ENCODE measurements at places on chromosomes 1 and 21.
A peak's percentile ranks its signal among the peaks of the same experiment; 100 is the strongest.

DNA sequence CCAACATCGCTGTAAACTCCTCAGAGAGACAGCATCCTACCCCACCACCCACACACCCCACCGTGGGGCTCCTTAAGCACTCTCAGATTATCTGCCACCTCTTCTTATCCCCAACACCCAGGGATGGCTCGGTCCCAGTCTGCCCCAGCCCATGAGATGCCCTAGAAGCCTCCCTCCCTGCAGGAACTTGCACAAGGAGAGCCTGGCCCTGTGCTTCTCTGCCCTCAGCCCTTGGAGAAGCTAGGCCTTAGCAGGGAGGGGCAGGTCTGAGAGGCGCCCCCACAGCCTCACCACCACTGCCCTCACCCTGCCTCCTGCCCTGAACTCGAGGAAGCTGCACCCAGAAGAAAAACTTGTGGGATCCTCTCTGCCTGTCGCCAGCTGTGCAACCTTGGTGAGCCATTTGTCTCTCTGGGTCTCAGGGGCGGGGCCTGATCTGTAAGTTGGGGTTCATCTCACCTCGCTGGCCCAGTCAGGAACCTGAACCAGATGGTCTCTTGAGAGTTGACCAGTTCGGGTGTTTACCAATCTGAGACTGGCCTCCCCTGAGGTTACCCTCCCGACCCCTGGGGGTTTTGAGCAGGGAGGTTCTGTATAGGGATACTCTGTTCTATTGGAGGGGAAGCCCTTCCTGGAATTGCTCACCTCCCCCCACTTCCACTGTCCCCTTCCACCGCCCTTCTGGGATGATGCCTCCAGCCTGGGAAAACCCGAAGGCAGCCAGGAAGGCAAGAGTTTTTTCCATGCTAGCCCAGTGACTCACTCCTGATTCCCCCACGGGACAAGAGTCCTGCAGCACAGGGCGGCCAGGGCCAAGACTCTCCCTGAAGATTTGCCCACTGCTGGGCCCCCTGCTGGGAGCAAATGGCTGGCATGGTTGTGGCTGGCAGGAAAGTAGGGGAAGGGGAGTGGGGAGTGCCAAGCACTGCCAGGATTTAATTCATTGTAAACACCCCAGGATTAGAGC lies at the start of gene S100A3:
TSS of gene S100A3 (minus strand) at position 537 of the 967 bp plus-strand sequence. CDS start 773 bp downstream, outside the sequence.
- no peak for DNase-seq

GRCh38 chr1:100152271-100152670 lies 19.3 kb downstream of the TRMT13 start:
- DNase-seq: no peak

- no peak for DNase-seq
Measured at GRCh38 chr1:57461405-57461804, 37.5 kb upstream of the DAB1 start.

DNA sequence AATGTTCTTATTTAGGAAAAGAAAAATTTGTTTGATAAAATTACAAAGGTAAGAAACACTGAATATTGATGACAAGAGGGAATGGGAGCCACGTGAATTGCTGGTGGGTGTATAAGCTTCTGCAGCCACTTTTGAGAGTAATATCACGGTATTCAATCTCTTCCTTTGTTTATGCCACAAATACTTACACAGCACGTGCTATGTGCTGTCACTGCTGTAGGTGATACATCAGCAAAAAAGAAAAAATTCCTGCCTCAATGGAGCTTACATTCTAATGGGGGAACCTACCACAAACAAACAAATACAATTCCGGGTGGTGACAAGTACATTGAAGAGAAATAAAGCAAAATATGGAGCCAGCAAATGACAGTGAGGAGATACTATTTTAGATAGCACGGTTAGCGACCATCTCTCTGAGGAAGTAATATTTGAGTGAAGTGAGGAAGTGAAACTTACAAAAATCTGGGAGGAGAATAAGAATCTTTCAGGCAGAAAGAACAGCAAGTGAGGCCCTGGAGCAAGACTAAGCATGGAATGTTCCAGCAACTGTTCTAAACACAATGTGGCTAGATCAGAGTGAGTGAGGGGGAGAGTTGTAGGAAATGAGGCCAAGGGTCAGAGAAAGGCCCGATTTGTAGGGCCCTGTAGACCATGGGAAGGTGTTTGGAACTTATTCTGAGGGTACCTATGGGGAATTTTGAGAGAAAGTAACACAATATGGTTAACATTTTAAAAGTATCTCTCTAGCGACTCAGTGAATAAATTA lies 2.6 kb upstream of the FCRLB start:
- DNase-seq: no peak

GRCh38 chr1:58033311-58033710 lies 513.2 kb downstream of the OMA1 start:
- no peak for DNase-seq

GRCh38 chr1:101798417-101798816 lies 198.3 kb downstream of the OLFM3 start:
- DNase-seq: no peak

GRCh38 chr1:18241891-18242290 lies 134.3 kb downstream of the IGSF21 start:
- DNase-seq: no peak

GRCh38 chr1:194723067-194723466 lies 1536.7 kb upstream of the B3GALT2 start:
- no peak for DNase-seq

- no peak for DNase-seq
Measured at GRCh38 chr1:151801846-151802245, 3.4 kb downstream of the LINGO4 start.

GRCh38 chr1:175823406-175823805 lies 80.0 kb upstream of the TNR start:
- DNase-seq: no peak

- DNase-seq: no peak
Measured at GRCh38 chr1:224879162-224879803, 50.2 kb upstream of the DNAH14 start.

DNA sequence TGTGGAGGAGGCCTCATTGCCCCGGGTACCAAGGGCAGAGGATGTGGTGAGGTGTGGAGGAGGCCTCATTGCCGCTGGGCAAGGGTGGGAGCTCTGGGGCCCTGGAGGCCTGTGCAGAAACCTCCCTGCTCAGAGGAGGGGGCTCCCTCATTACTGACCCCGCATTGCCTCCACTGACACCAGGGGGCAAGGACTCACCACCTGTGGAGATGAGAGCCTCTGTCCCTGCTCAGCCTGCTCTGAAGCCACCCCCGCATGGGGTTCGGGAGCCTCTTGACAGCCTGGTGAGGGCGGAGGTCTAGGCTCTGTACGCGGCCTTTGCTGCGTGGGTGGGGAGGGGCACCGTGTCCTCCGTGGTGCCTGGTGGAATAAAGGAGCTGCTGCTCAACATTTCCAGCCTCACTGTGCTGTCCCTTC lies 95.0 kb upstream of the COL6A1 start:
- DNase-seq: peak; percentile 25

DNA sequence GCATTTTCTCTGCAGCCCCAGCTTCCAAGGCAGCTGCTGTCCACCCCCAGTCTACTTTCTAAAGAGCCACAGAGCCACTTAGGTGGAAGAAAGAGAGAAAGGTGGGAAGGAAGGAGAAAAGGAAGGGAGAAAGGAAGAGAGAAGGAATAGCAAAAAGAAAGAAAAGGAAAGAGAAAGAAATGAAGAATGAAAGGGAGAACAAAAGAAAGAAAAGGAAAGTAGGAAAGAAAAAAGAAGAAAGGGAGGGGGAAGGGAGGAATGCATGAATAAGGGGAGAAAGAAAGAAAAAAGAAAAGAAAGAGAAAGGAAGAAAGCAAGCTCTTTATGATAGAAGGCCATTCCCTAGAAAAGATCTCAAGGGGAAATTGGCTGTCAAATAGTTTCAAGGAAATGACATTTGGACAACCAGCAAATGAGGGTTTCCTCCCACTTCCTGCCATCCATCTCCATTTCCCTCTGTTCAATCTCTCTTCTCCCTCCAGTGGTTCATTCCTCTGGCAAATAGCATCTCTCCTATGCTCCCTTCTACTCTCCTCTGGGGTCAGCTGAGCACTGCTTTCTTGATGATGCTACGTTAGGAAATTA lies 3.4 kb upstream of the CSF1 start:
- DNase-seq: no peak

DNA sequence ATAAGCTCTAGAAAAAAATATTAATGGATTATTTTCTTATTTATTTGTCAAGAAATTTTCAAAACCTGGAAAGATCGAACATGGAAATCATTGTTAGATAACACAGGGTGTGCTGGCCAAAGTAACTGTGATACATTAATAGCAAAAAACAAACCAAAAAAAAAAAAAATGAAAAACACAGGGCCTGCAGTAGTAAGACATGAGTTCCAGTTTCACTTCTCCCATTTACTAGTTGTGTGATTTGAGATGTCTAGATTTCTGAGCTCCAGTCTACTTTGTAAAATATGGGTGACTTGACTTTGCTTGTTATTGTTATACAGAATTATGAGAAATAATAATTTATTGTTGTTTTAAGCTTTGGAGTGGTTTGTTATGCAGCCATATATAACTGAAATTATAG lies 13.6 kb downstream of the FAM177B start:
- no peak for DNase-seq

GRCh38 chr21:20943561-20943997 lies 54.6 kb upstream of the NCAM2 start:
- DNase-seq: no peak

GRCh38 chr1:171931752-171932151 lies 90.5 kb downstream of the DNM3 start:
- DNase-seq: no peak

DNA sequence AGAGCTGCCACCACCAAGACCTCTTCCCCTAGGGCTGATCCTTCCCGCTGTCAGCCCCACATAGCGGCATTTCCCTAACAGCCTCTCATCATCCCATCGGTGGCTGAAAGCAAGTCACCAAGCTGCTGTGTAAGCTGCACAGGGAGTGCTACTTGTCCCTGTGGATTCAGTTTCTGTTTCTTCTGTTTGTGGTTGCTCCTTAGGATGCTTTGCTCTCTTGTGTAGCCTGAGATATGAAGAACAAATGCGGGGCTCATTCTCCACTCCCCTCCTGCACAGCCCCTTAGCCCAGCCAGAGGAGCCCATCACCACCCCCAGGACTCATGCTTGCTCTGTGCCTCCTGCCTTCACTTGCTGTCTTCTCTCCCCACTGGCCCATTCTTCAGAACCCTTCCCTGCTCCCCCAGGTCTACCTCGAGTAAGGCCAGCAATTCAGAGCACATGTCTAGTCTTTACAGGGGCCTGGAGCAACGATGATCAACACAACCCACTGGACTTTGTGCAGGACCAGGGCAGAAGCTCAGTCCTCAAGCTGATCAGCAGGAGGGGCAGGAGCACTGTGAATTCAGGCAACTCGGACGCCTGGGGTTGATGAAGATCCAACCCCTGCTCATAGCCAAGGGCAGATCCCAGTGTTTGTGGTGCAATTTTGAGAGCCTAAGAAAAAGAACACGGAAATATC lies 82.6 kb upstream of the GALNT2 start:
- DNase-seq: no peak

All from CD4-positive, alpha-beta T cell treated with Interleukin-1 beta for 1 hour (primary cell).